Thyroid gland (tissue), 4 donors: ENCODE measurements at places on chromosomes 13 and 19. TPM values are rescaled to one million over a fixed set of nuclear protein-coding genes. Genes with fewer than 3 reads are reported as not detected.

Gene CCDC8
- total RNA-seq, result 34.9 TPM

Gene SLC5A5
- total RNA-seq, result 3.6 TPM

Gene PROZ
- not detected for total RNA-seq

GRCh38 chr19:43395561-43395960 is 19.1 kb upstream of the TEX101 start:
- H3K4me1 ChIP-seq, result no peaks in the 10 kb centered on the region
- H3K4me3 ChIP-seq, result no peak overlapping the region
- no peak overlapping the region for H3K27ac ChIP-seq
- no peak for DNase-seq
- no peaks in the 10 kb centered on the region for H3K27me3 ChIP-seq
- H3K36me3 ChIP-seq, result no peaks in the 10 kb centered on the region

- no peak for DNase-seq
- H3K4me3 ChIP-seq, result no peak overlapping the region
- H3K27ac ChIP-seq, result no peak overlapping the region
- H3K36me3 ChIP-seq, result no peaks in the 10 kb centered on the region
- no peaks in the 10 kb centered on the region for H3K27me3 ChIP-seq
Measured at GRCh38 chr19:34120846-34121639, 51.3 kb upstream of the LSM14A start.

DNA sequence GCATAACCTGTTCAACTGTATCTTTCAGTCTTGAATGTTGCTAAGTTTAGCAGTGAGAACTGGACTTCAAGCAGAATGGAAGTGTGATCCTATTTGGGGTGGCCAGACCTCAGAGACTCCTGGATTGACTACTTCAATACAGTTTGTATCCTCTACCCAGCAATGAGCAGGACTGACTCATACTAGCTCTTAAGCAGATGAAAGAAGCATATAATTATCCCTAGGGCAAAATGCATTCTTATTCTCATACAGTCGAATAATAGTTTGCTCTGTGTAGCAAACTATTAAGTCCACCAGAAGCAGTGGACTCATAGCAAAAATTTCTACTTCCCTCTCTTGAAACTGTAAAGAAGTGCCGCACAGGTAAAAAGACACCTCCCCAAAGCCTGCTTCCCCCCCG is 46.4 kb upstream of the FAM216B start:
- no peak overlapping the region for H3K4me3 ChIP-seq
- H3K27ac ChIP-seq, result no peak overlapping the region

DNA sequence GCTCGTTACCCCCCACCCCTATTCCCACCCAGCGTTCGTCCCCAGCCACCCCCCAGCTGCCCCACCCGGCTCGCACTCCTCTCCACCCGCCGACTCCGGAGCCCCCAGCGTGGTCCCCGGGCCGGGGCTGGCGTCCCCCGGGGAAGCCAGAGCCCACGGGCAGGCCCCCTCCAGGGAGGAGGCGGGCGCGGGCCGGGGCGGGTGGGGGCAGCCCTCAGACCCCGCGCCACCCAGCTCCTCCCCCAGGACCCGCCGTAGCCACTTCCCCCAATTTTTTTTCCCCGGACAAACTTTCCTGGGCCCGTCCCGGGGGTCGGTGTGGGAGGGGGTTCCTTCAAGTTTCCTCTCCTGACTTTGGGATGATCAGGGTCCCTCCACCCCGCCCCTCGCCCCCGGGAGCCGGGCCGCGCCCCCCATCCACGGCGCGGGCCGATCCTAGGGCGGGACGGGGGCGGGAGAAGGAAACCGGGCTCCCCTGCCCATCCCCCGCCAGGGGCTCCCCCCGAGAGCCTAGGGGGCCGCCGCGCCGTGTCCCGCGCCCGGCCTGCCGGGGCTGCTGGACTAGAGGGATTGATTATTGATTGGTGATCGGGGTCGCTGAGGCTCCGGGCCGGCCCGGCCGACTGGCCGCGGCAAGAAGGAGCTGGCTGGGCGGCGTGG is 927 bp upstream of the TSHZ3 start:
- peak; percentile 53 for DNase-seq
- peak overlapping the region; percentile 35 for H3K4me3 ChIP-seq
- peaks cover 35% of the 10 kb centered on the region for H3K4me1 ChIP-seq
- no peaks in the 10 kb centered on the region for H3K27me3 ChIP-seq
- H3K27ac ChIP-seq, result peak overlapping the region; percentile 90

GRCh38 chr19:10289836-10290356 is at the start of gene ICAM5:
Gene ICAM5 (plus strand): TSS chr19:10289952. CDS start chr19:10290044, 92 bp downstream.
- H3K27ac ChIP-seq, result no peak within 1 kb of the TSS
- H3K4me1 ChIP-seq, result peaks cover 71% of the 10 kb centered on the region
- peaks cover 45% of the 10 kb centered on the region for H3K27me3 ChIP-seq
- no peak within 1 kb of the TSS for H3K4me3 ChIP-seq

- H3K36me3 ChIP-seq, result peaks cover 49% of the 10 kb centered on the region
- DNase-seq, result no peak
- H3K4me3 ChIP-seq, result no peak overlapping the region
Measured at GRCh38 chr13:39016087-39016486, 21.8 kb downstream of the PROSER1 start.

DNA sequence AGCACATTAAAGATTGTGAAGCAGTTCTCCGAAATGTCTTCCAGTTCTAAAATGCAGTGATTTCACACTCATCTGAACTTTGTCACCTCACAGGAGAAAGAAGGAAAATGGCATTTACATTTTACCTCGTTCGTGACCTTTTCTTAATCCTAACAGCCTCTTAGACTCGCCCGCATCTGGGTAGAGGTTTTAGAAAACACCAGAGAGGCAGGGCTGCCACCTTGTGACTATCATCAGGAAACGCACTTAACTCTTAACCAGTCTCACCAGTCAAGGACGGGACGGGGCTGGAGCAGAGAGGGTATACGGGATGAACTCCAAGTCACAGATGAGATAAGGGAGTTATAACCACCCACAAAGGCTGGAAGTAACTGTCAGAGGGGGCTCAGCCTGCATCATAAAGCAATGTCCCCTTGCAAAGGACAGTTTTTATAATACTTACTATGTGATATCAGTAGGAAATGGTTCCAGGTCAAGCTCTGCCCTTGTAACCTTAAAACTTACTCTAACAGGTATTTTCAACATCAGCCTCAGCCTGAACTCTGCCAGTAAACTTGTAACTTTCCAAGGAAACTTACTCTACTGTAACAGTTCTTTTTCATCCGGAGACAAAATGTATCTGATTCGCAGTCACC is 8.6 kb upstream of the CEACAM6 start:
- H3K4me3 ChIP-seq, result no peak overlapping the region
- H3K27me3 ChIP-seq, result no peaks in the 10 kb centered on the region
- peak; percentile 46 for DNase-seq
- no peak overlapping the region for H3K27ac ChIP-seq
- H3K4me1 ChIP-seq, result no peaks in the 10 kb centered on the region

- no peak overlapping the region for H3K4me3 ChIP-seq
- H3K27ac ChIP-seq, result no peak overlapping the region
- no peaks in the 10 kb centered on the region for H3K4me1 ChIP-seq
- peaks cover 15% of the 10 kb centered on the region for H3K36me3 ChIP-seq
- H3K27me3 ChIP-seq, result no peaks in the 10 kb centered on the region
Measured at GRCh38 chr19:52307275-52307674, 10.3 kb downstream of the ZNF480 start.

DNA sequence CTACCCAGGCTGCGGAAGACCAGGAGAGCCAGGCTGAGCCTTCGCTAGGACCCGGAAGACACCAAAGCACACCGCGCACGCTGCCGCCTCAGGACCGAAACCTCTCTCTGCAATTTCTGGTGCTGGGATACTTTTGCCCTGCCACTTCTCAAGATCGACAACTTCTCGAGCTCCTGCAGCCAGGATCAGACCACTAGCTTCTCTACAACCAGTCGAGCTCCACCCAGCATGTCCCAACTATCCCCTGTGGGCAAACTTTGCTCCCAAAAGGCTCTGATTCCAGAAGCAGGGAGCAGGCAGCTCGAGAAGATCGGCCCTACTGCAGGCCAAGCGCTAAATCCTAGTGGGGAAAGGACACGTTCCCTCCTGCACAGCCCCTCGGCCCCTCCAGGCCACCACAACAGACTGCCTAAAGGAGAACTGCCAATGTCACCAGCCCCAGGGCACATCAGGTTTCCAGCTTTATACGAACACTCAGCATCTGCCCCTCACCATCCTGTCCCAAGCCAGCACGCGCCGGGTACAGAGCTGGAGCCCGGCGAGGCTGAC is 979 bp downstream of the AKAP8 start:
- no peaks in the 10 kb centered on the region for H3K27me3 ChIP-seq
- DNase-seq, result peak; percentile 51
- peak overlapping the region; percentile 88 for H3K4me3 ChIP-seq
- H3K27ac ChIP-seq, result peak overlapping the region; percentile 97
- H3K36me3 ChIP-seq, result no peaks in the 10 kb centered on the region
- H3K4me1 ChIP-seq, result peaks cover 21% of the 10 kb centered on the region

DNA sequence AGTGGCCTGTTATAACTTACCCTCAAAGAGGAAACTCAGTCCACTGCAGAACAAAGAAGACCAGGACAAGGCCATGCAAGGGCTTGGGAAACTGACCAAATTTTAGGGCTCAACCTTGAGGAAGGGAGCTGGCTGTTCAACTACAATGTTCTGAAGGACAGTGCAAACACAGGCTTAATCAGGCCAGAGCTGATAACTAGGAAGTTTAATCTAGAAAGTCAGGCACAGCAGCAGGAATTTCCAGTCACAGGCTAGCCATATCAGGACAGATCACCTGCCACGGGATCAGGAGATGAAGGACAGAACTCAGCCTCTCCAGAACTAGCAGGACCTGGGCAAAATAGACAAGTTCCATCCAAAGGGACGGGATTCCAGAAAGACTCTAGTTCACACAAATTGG is 89.4 kb downstream of the ENOX1 start:
- no peak for DNase-seq
- no peaks in the 10 kb centered on the region for H3K4me1 ChIP-seq
- H3K36me3 ChIP-seq, result no peaks in the 10 kb centered on the region
- no peak overlapping the region for H3K27ac ChIP-seq
- H3K27me3 ChIP-seq, result no peaks in the 10 kb centered on the region

DNA sequence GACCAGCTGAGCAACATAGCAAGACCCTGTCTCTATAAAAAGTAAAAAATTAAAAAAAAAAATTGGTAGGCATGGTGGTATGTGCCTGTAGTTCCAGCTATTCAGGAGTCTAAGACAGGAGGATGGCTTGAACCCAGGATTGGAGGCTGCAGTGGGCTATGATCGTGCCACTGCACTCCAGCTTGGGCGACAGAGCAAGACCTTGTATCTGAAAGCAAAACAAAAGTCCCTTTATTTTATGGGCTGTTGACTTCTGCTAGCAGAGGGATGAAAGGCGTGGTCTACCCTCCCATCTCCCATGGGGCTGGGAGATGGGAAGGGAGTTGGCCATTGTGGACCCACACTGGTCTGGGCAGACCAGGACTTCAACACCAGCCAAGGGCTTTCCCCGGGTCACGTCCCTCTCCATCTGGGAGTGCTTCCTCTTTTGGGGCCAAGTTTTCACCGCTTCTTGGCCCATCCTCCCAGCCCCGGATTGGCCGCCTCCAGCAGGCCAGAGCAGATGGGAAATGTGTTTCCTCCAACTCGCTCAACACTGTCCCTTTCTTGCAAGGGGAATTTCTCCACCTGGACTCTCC is 2.2 kb upstream of the TNFSF9 start:
- H3K36me3 ChIP-seq, result no peaks in the 10 kb centered on the region
- H3K27ac ChIP-seq, result no peak overlapping the region
- H3K4me3 ChIP-seq, result no peak overlapping the region
- peaks cover 15% of the 10 kb centered on the region for H3K27me3 ChIP-seq
- DNase-seq, result no peak

DNA sequence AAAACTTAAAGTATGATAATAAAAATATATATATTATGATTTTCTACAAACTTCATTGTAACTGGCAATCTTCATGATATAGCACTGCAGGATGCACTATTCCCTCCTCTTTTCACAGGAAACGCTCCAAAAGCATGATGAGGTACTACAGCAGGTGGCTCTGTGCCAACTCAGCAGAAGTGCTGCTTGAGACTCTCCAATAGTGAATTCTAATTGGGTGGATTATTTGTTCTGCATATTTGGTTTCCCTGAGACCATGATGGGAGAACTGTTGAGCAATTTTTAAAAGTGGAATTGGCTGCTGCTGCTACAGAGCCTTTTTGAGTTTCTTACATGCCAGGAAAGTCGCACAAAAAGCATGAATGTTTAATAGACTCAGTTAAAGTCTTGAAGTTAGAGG is 1782.4 kb upstream of the PCDH20 start:
- no peaks in the 10 kb centered on the region for H3K4me1 ChIP-seq
- peak; percentile 84 for DNase-seq
- H3K27me3 ChIP-seq, result no peaks in the 10 kb centered on the region
- no peaks in the 10 kb centered on the region for H3K36me3 ChIP-seq
- no peak overlapping the region for H3K27ac ChIP-seq
- H3K4me3 ChIP-seq, result no peak overlapping the region
